ENCODE measurements at places on chromosomes 11 and 22. TPM values are rescaled to one million over a fixed set of nuclear protein-coding genes. Genes with fewer than 3 reads are reported as not detected.

Gene OR2D2
- not detected for total RNA-seq

Gene SLC5A1
- total RNA-seq = 34.9 TPM

- DNase-seq = no peak
These were observed 160.0 kb downstream of the NTM start for GRCh38 chr11:131530407-131530806.

Gene MRPL49
- 47.8 TPM for total RNA-seq
